ENCODE measurements at places on chromosomes 12 and 14.

- no peak for DNase-seq
These were observed 4.3 kb upstream of the LRTM2 start for GRCh38 chr12:1815814-1816729.

- no peak for DNase-seq
These were observed 737.9 kb downstream of the GALC start for GRCh38 chr14:87255058-87255457.

- DNase-seq: peak; percentile 50
These were observed 84.4 kb downstream of the ARF6 start for GRCh38 chr14:49977126-49977841.

DNA sequence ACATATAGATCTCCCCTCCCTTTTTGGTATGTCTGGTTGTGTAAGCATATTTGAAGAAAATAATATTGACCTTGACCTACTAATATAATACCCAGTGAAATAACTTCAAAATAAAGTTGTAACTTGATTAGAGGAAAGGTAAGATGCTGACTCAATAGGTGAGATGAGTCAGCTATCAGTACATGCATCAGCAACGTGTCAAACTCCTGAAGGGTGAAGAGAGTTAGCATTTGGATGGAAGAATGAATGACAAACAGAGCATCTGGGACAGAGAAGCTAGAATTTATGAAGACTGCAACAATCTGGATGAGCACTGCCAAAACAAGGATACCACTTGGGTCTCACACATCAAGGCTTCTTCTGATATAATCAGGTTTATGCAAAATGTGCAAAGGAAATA lies 74.9 kb downstream of the PPP2R5E start:
- no peak for DNase-seq

DNA sequence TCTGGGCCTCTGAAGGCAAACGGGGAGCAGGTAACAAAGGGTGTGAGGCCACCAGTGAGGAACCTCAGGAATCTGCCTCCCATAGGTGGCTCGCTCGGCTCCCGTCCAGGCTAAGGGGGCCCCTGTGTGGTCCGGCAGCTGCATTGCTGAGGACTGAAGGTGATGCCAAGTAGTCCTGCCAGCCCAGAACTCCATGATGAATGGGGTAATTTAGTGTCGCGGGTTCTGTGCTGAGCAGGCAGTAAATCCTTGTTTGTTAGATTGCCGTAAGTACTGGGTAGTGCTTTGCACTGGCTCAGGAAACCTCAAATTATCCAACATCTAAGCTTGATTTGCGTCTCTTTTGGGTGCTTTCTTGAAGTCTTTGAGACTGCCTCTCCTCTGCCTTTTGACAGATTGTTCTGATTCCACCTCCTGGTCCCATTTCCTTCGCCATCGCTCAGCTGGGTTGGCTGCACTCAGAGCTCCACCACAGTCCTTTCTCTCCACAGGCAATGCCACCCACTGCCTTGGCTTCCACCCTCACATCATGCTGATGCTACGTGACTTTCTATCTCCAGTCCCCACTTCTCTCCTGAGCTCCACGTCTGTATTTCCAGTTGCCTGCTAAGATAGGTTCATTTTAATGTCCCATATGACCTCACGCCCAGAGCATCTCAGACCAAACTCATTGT lies 392.0 kb downstream of the FUT8 start:
- DNase-seq: no peak

- DNase-seq: no peak
These were observed 260.9 kb upstream of the SSTR1 start for GRCh38 chr14:37946819-37947218.

DNA sequence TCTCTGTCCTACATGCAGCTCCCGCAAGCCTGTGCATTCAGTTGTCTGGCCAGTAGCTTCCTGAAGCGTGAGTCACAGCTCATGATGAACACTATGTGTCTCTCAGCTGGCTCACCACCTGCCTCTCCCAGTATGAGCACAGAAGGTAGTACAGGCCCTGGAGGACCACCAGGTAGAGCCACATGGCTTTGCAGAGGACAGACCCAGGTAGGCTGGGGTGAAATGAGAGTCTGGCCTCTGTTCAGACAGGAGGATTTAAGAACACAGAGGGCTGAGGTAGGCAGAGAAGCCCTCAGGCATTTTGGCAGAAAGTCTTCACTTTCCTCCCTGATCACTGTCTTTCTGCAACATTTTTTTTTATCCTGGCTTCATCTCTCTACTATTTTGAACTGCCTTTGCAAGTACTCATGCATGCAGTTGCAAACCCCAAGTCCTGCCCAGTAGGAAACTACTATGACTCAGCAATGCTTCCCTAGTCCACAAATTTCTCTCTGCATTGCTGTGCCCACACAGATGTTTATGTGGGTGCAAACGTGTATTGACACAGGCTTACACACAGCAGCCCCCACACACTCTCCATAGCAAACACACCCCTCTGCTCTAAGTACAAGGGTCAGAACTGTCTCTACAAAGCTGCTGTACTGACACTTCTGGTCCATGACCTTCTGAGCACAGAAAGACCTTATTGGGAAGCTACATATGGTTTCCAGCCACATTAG lies 7.2 kb upstream of the SDR9C7 start:
- DNase-seq: no peak

DNA sequence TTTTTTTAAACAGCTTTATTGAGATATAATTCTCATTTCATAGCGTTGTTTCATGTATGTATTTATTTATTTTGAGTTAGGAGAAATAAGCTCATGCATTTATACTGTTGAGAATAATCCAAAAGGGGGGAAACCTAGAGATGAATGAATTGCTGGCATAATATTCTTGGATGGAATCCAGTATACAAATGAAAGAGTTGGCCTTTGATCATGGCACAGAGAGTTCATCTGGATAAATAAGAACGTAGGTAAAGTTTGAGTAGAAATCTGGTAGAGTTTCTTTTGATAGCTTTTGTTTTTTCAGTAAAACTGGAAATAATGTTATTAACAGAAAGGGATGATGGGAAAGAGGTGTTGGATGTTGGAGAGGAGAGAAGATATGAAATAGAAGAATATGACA lies 166.2 kb downstream of the LRRK2 start:
- DNase-seq: no peak

- no peak for DNase-seq
These were observed 3.4 kb downstream of the TXNRD1 start for GRCh38 chr12:104218935-104219334.

- DNase-seq: no peak
These were observed 279.6 kb downstream of the PRKD1 start for GRCh38 chr14:29648045-29648444.

- DNase-seq: no peak
These were observed 22.0 kb downstream of the CHGA start for GRCh38 chr14:92944976-92945375.

DNA sequence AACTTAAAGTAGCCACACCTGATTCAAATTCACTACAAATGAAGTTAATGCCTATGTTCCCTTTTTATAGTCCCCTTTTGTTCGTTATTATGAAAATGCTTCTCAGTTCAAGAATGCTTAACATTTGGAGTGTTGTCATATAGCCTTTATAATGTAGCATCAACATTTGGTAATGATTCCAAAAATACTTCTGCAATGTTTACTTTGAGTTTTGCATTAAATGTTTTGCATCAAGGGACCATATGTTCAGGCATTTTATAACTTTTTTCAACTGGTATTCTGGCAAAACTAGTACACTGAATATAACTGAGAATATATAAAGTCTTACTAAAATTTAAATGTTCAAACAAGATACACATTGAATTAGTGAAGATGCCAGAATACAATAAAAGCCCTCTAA lies 209.6 kb upstream of the SLC16A7 start:
- no peak for DNase-seq

DNA sequence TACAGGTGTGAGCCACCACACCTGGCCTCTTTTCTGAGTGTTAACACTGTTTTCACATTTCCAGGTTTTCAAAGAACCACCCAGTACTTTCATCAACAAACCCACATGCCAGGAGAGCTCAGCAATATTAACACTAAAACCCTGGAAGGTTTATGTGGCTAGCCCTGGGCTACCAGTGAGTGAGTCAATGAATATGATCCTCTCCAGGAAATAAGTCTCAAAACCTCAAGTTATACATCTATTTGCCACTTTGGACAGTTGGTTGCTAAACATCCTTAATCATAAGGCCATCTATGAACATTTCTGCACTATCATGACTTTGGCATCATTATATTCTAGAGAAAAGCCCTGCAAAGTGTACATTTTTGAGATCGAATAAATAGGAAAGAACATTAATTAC lies 6.3 kb upstream of the CDKL1 start:
- no peak for DNase-seq

DNA sequence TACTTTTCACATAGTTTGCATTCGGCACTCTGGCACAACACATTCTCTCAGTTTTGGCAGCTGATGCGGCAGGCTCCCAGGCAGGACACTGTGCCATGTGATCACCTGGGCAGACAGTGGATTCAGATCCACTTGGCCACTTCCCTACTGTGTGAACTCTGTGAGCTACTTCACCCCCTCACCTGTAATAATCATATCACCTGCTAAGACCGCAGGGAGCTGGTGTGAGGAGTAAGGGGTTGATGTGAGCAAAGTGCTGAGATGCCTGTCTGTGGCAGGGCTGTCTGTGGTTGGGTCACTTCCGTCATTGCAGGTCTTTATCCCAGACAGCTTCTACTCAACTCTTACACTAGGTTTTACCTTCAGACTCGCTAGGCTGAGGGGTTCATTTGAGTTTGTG lies 50.4 kb upstream of the AMN start:
- no peak for DNase-seq

GRCh38 chr12:19694627-19695026 lies 255.3 kb downstream of the AEBP2 start:
- no peak for DNase-seq

DNA sequence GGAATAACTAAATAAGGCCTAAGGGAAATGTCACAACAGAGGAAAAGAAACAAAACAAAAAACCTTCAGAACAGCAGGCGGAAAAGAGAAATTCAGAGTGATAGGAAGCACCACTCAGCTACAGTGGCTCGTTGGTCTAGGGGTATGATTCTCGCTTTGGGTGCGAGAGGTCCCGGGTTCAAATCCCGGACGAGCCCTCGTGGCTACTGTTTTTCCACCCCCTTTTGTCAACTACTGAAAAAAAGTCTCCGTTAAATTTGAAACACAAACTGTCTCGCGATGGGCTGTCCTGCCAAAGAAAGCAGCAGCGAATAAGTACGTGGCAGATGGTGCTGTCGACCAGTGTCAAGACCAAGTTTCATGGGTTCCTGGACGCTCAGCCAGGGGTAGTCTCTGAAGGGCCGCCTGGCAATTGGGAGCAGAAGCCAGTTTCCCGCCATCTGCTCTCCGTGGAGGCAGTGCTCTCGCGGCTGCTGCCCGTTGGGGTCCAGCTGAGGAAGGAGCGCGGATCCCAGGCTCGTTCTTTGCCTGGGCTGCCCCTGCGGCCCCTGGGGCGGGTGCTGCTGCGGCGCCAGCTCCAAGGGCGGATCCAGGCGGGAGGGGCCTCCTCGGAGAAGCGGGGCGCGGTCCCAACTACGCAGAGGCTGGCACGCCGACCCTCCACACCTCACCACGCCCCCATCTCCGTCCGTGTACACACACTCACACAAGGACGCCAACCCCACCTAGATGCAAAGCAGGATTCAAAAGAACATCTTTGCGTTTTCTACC lies at the start of gene RNASE4:
TSS of gene RNASE4 (plus strand) at position 670 of the 771 bp plus-strand sequence. CDS start 14,812 bp downstream, outside the sequence.
- DNase-seq: peak; percentile 65

All from stimulated activated CD8-positive, alpha-beta memory T cell treated with anti-CD3 and anti-CD28 coated beads, Interleukin-15, amount 100 ng/mL, for 48 hours (primary cell).